ENCODE measurements at places on chromosomes 3 and 15.
A peak's percentile ranks its signal among the peaks of the same experiment; 100 is the strongest.

DNA sequence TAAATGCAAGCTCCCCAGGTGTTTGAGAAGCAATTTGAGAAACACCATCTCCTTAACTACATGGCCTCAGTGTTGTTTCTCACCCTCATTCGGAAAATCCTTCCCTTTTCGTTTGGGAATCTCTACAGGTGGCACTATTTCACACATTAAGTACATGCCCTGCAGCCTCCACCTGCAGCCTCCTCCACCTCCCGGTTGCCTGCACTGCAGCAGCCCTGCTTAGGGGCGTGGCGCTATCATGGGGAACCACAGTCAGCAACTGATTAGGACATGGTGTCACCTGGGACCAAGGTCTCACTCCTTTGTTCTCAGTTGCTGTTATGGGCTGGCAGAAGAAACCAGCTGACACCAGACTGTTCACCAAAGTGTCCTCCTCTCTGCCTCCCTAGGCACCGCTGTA is 11.7 kb upstream of the ZNF774 start:
- no peak for DNase-seq

GRCh38 chr3:4245671-4246070 is 57.5 kb upstream of the SETMAR start:
- no peak for DNase-seq

DNA sequence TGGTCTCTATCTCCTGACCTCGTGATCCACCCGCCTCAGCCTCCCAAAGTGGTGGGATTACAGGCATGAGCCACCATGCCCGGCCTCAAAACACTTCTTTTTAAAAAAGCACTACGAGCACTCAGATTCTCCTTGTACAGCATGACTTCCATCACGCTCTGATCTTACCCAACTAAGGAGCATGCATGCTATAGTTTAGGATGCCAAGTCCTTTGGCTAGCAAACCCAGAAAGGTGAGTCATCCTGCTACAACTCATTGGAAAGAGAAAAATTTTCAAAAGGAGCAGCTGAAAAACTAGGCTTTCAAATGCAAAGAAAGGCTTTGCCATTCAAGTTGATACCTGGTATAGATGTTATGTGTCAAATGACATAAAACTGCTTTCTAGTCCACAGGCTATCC is 70.3 kb upstream of the PRICKLE2 start:
- no peak for DNase-seq

- no peak for DNase-seq
These were observed 406 bp upstream of the GABRB3 start for GRCh38 chr15:26773067-26773877.

DNA sequence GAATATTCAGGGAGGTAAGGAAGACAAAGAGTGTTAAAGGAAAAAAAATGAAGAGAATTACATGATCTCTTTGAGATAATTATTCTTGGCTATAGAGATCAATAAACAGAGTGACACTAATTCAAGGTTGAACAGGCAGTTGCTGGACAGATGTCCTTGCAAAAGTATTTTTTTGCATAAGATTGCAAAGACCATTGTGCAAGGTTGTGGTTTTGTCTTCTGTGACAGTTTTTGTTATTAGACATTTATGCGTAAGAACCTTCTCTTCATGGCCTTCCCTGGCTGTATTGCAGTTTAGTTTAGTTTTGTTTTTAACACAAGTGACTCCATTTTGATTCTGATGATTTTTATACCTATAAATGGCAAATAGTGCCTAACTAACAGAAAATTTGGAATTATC is 682.8 kb upstream of the ARPP21 start:
- no peak for DNase-seq

DNA sequence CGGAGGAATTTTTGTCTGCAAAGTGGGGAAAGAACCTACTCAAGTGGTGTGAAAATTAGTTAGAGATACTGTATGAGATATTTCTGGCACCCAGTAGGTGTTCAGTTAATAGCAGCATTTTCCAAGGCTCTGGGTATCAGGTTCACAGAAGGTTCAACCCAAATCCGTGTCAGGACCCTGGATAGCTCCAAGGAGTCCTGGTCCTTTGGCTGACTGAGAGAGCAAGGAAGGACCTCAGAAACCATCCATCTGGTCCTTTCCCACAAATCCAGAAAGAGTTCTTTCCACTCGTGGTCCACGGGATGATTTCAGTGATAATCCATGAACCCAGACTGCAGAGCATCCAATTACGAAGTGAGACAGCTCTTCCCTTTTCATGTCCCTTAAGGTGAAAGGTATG is 51.4 kb downstream of the SLC6A11 start:
- no peak for DNase-seq

DNA sequence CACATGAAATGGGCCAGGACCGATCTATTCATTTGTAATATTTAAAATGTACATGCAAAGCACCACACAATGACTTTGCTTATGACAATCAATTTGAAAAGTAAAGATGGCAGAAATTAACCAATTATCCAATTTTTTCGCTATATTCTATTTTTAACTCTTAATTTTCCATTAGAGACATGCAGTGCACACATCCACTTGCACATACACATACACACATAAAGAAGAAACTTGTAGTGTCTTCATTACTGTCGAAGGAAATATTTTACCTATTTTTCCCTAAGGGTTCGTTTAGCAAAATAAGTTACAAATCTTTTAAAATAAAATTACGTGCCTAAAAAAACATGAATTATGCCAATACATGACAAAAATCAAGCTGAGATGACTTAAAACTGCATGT is 194.3 kb upstream of the MDFIC2 start:
- DNase-seq: no peak

GRCh38 chr15:64503197-64503596 is 42.8 kb downstream of the ZNF609 start:
- DNase-seq: peak; percentile 15

- no peak for DNase-seq
These were observed 25.9 kb downstream of the SNX33 start for GRCh38 chr15:75673426-75674235.

DNA sequence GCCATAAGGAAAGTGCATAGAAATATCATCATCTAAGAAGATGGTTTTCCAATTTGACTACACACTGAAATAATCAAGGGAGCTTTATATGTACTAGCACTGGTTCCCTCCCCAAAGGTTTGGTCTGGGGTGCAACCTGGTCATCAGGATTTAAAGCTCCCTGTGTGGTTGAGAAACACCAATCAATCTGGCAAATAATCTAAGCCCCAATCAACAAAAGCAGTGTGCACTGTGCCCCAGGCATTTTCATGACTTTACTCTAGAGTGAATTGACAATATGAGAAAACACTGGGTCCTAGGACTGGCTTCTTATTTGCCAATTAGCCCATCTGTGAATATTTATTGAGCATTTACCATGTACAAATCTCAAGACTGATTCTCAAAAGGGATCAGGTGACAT is 255.1 kb downstream of the MEIS2 start:
- DNase-seq: no peak

DNA sequence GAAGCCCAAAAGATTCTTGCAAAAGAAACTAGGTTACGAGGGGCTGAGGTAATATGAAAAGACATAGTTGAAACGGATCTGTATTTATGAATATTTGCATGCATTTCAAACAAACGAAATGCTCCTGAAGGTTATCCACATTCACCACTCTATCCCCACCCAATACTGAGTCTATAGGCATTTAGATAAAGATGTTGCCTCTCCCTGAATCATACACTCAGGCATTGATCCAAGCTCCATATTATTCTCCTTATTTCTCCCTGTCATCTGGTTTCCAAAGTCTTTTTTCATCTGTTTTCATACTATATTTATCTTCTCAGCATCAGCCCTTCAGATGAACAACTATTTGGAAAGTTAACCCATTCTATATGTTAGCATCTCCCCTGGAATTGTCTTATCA is 492.5 kb upstream of the TGFBR2 start:
- no peak for DNase-seq

- no peak for DNase-seq
These were observed 65.1 kb downstream of the PIK3CB start for GRCh38 chr3:138769616-138770015.

- DNase-seq: no peak
These were observed 5.2 kb upstream of the RAD18 start for GRCh38 chr3:8968375-8968882.

DNA sequence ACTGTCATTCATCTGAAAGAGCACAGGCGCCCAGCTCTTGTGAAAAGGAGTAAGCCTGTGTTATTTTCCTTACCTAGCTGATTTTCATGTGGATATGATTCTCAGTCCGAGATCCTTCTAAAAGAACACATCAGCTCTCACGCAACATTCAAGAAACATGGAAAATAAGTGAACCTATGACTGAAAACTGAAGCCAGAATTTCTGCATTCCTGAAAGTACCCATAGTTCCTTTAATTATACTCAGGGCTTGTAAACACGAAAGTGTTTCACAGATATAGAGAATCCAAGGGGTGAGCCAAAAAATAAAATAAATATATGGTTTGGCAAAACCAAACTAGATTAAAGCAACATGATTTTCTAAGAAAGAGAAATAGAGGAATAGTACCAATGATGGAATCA is 100.8 kb upstream of the CHMP2B start:
- no peak for DNase-seq

DNA sequence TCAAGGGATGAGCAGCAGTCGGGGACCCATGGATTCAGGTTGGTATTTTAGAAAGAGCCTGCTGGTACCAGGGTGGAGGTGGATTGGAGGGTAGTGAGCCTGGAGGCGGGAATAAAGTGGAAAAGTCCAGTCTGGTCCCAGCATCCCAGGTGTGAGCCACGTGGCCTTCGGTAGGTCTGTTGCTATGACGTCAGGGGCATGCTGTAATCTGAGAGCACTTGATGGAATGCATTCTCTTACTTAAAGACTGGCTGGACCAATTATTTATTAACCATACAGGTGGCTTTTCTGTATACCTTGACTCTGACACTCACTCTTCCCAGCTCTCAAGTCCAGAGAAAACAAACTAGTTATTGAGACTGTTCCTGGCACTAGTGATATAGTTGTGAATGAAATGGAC is 389.9 kb upstream of the RGMA start:
- no peak for DNase-seq

DNA sequence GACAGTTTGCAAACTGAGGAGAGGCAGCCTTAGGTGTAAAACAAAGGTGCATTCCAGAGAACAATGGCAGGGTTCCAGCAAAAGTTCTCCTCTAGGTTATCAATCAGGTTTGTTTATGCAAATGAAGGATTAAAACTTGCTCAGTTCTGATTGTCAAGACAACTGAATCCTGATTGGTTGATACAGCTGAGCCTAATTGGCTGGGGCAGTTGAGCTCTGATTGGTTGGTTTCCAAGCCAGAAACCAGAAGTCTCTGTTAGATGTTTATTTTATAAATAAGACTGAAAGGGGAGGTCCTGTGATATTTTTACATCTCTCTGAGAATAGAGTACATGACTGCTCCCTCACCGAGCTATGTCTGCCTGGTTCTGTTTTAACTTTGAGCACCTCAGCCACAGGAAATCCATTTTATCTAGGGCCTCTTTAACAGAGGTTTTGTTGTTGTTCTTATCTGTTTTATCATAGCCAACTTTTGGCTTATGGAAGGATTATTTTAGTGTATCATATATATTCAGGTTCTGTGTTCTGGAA is 37.8 kb downstream of the PPM1L start:
- DNase-seq: no peak

GRCh38 chr3:156723182-156723619 is 48.8 kb downstream of the TIPARP start:
- DNase-seq: no peak

DNA sequence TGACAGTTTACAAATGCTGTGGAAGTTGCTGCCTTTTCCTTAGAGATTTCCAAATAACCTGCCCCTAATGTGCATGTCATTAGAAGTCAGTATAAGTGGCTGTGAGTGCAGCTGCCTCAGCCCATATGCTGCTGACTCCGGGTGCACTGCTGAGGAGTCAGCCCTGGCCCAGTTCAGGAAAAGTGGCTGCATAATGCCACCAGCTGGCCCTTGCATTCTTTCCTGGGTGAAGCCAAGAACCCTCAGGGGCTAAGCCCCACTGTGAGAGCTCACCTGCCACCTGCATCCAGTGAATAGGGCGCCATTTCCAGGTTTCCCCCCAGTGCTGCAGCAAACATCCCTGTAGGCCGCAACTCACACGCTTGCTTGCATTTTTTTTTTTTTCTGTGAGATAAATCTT is 139.9 kb downstream of the TJP1 start:
- DNase-seq: no peak
